ENCODE measurements at places on chromosomes 11 and 22. TPM values are rescaled to one million over a fixed set of nuclear protein-coding genes. Genes with fewer than 3 reads are reported as not detected.

GRCh38 chr11:131154351-131154750 is 216.1 kb upstream of the NTM start:
- DNase-seq, result no peak

DNA sequence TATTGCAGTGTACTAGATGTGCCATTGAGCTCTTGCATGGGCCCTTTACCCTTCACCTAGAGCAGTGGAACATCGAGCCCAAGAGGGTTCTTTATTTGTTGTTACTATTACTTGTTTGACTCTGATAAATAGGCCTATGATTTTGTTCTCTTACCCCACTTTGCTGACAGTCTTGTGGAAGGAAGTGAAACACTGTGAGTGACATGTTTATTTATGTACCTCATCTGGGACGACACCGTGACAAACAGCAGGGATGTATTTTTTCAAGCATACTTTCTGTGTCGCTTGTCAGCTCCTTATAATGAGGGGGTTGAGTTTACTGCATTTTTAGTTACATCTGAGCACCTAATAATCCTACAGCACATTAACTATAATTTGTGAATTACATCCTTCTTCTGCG is 1010.3 kb upstream of the TENM4 start:
- no peak for DNase-seq

PKNOX2 gene
- total RNA-seq, result not detected

DNA sequence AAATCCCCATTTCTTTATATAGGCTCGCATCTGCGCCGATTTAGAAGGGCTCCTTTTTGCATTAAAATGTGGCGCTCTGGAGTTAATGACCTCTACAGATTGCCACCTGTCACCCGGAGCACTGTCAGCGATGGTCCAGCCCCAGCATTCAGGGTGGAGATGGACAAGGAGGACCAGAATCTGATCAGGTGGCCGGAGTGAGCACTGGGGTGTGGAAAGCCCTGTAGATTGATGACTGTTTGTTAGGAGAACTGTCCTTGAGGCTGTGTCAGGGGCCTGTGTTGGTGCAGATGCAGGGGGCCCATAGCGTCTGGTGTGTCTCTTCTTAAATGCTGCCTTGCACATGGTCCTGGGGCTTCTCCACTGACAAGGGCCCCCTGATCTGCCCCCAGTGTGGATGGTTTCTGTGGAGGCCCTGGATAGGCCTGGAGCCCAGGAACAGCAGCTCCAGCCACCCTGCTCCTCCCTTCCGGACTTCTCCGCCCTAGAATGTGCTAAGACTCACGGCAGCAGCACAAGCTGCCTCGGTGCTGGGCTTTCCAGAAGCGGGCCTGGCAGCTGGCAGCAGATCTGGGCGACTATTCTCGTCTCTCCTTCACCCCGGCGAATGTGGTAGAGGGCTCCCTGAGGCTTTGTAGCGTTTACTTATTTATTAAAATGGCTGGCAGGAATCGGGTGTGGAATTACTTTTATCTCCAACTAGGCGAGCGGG is 1333.3 kb downstream of the BRD1 start:
- DNase-seq, result no peak

NDUFS8 gene
- total RNA-seq, result 116 TPM

DERL3 gene
- total RNA-seq, result 1.5 TPM

OR51B2 gene
- not detected for total RNA-seq

- no peak for DNase-seq
Measured at GRCh38 chr22:46547179-46547882, 9.9 kb upstream of the CELSR1 start.

DNA sequence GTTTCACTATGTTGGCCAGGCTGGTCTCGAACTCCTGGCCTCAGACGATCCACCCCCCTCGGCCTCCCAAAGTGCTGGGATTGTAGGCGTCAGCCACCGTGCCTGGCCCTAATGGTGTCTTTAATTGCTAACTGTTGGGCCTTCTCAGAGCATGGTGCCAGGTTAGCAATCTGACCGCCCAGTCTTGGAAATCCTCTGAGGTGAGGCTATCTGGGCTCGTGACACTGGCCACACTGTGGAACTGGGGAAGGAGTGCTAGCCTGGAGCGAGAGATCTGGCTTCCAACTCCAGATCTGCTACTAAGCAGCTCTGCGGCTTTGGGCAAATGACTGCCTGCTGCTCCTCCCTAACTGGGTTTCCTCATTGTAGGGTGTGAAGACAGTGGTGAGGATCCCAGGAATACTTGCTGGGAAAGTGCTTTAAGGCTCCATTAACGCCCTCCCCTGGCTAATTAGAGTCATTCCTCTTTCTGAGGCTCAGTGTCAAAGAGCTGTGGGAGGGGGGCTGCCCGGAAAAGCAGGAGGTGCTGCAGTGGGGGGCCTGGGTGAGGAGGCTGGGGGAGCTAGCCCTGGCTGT is 35.4 kb downstream of the CHRDL2 start:
- DNase-seq, result no peak

DNA sequence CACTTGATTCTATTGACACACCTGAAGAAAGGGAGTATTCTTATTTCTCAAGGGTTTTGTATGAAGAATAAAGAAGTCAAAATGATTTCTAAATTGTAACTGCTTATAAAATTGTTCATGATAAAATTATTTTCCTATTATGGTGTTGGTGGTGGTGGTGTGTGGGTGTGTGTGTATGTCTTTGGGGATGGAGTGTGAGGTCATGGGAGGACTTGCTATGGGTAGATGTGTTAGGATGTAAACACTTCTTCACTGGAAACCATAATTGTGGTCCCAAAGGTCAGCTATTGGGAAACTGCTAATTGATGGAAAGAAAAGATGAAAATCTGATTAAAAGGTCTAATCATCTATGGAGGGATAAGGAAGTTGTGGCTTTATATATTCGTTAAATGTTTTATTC is 5.1 kb downstream of the TRIM22 start:
- DNase-seq, result no peak

PLEKHB1 gene
- 0.42 TPM for total RNA-seq

TOB2 gene
- 25.4 TPM for total RNA-seq

DNA sequence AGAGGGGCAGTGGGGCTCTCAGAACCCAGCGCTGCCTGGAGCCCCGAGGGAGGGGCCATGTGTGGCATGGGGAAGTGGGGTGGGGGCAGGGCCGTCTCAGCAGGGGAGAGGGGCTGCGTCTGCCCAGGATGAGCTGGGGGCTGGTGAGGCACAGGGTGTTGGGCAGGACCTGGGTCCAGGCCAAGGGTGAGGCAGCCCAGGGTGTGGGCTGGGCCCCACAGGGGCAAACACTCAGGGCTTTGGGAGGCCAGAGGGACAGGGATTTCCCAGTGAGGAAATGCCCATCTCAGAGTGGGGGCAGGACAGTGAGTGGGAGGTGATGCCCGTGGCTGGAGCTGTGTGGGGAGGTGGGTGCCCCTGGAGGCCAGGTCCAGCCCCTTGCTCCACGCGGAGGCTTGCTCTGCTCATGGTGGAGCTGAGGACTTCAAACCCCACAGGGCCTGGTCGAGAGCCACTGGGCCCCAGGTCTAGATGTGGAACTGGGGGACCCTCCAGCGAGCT is 5.4 kb downstream of the PLXNB2 start:
- no peak for DNase-seq

DNA sequence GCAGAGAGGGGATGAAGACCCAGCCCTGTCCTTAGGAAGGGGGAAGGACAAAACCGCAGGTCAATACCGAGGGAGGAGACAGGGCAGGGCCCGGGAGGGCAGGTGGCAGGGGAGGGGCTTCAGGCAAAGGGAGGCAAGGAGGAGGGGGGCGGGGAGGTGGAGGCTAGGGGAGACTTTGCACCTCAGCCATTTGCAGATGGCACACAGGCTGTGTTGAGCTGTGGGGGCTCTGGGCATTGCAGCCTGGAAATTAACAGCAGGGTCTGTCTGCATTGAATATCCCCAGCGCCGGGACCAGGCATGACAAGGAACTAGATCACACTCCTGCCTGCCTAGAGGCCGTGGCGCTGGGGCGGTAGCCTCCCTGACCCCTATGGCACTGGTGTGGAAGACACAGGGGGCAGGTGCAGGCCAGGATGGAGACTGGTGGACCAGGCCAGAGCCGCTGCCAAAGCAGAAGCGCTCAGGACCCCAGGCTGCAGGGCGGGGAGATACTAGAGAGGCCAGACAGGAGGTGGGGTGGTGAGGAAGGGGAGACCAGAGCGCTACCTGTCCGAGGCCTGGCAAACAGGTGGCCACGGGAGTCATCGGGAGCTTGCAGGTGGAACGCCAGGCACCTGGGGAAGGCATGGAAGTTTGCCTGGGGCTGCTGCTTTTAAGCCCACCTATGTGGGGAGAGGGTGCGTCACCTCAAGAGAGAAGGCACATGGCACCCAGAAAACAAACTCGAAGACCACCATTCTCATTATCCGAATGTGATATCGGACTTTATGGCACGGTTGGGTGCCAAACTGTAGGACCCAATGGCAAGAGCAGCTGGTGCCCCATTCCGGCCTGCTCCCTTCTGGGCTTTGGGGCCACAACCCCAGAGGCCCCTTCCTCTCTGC is 11.5 kb downstream of the CBX6 start:
- DNase-seq, result no peak

GRCh38 chr11:77883775-77884174 is 62.8 kb downstream of the AAMDC start:
- DNase-seq, result no peak

- DNase-seq, result no peak
Measured at GRCh38 chr22:27842201-27842600, 40.6 kb upstream of the MN1 start.

IGSF22 gene
- not detected for total RNA-seq
